ENCODE measurements at places on chromosomes 2 and 18.

GRCh38 chr2:96663829-96664228 is 21.3 kb downstream of the FER1L5 start:
- DNase-seq = no peak
- peaks cover 4% of the 10 kb centered on the region for H3K4me1 ChIP-seq
- peaks cover 7% of the 10 kb centered on the region for H3K27me3 ChIP-seq
- no peak overlapping the region for H3K4me3 ChIP-seq
- H3K27ac ChIP-seq = no peak overlapping the region

GRCh38 chr2:128475427-128476211 is 157.0 kb upstream of the HS6ST1 start:
- peaks cover 2% of the 10 kb centered on the region for H3K36me3 ChIP-seq
- DNase-seq = no peak
- H3K4me3 ChIP-seq = no peak overlapping the region

- H3K27me3 ChIP-seq = peaks cover 58% of the 10 kb centered on the region
- H3K4me3 ChIP-seq = no peak overlapping the region
Observed at GRCh38 chr2:130759906-130760753, 4.8 kb downstream of the AMER3 start.

DNA sequence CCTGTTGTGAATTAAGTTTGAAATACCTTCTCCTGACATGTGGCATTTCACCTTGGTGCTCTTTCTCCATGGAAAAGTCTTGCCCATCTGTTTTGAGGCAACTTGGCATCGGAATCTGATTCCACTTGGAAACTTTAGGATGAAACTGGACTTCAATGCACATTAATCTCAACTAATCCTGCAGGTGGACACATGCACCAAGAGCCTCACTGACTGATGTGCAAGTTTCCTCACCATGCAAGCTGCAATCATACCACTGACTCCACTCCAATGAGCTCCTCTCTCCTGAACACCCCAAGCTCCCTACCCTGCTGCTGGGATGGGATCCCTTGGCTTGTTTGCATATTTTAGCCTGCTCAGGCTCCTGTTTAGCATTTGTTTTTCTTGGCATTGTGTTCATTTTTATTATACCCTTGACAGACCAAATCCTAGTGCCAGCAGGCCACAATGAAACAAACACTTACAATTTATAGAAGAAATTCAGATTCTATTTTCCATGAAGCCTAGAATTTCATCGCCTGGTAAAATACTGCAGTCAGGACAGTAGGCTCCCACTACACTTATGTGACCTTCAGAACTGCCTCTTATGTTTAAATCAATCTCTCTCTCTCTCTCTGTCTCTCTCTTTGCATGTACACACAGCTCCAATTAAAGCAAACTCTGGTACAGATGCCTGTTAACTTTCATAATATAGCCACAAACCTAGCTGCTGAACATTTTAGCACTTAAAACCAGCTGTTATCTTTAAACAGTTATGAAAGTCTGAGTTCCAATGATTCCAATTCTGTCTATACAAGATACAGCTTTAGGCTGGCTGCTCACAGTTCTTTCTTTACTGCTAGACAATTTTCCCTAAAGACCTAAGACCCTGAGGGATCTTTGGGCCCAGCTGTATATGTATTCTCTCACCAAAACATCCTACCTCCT is 141.5 kb downstream of the OSR1 start:
- no peak overlapping the region for H3K4me3 ChIP-seq
- no peak overlapping the region for H3K27ac ChIP-seq
- H3K4me1 ChIP-seq = peaks cover 8% of the 10 kb centered on the region
- no peak for DNase-seq

GRCh38 chr2:72889991-72890390 is 2.8 kb downstream of the SPR start:
- H3K27me3 ChIP-seq = peaks cover 76% of the 10 kb centered on the region
- no peak overlapping the region for H3K4me3 ChIP-seq
- no peak for DNase-seq
- no peaks in the 10 kb centered on the region for H3K36me3 ChIP-seq
- H3K27ac ChIP-seq = no peak overlapping the region

DNA sequence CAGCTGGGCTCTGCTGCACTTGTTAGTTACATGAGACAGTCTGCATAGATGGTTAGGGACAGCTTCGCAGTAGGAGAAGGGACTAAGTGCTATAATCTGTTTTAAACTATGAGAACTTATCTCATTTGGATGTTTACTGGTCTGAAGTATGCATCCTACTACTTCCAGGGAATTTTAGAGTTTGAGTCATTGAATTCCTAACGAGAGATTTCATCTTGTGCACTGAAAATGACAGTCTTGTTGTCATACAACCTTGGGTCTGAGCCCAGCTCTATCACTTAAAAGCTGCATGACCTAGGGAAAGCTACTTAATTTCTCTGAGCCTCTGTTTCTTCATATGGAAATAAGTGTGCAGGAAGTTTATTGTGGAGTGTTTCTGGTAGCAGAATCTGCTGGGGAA is 78.4 kb downstream of the TRIM43 start:
- H3K27ac ChIP-seq = no peak overlapping the region
- H3K4me1 ChIP-seq = peaks cover 24% of the 10 kb centered on the region
- H3K27me3 ChIP-seq = peaks cover 6% of the 10 kb centered on the region
- DNase-seq = no peak

DNA sequence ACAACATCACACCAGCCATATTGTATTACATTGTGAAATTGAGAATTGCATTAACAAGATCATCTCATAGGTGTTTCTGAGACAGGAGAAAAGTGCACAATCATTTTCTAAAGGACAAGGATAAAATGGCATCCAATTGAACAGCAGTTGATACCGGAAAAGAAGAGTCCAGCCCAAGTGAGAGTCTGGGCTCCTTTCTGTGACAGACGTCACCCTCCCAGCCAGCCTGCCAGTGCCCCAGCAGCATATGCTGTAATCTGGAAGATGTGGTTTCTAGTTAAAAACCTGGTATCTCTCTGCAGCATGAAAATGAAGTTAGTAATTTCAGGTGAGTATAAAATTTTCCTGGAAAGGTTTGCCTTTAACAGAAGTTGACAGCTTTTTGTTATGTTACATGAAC is 1531.7 kb upstream of the PIK3C3 start:
- no peaks in the 10 kb centered on the region for H3K36me3 ChIP-seq
- H3K27ac ChIP-seq = no peak overlapping the region
- no peak for DNase-seq
- H3K27me3 ChIP-seq = no peaks in the 10 kb centered on the region
- H3K4me3 ChIP-seq = no peak overlapping the region

DNA sequence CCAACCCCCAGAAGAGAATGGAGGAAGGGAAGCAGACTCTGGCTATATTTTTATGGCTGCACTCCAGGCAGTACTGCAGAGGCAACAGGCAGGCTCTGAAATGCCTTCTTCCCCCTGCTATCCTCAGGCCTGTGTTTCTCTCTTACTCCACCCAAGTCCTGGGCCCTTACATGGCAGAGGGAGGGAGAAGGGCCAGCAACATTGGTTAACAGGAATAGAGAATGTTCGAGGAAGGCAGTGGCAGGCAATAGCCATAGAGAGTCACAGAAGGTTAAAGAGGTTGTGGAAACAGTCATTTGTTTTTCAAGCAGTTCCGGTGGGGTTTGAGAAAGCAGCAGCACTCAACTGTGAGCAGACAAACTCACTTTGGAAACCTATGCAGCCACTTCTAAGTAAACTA is 15.1 kb upstream of the DARS1 start:
- no peak for DNase-seq
- H3K4me3 ChIP-seq = no peak overlapping the region
- H3K27me3 ChIP-seq = peaks cover 3% of the 10 kb centered on the region
- peaks cover 20% of the 10 kb centered on the region for H3K36me3 ChIP-seq

DNA sequence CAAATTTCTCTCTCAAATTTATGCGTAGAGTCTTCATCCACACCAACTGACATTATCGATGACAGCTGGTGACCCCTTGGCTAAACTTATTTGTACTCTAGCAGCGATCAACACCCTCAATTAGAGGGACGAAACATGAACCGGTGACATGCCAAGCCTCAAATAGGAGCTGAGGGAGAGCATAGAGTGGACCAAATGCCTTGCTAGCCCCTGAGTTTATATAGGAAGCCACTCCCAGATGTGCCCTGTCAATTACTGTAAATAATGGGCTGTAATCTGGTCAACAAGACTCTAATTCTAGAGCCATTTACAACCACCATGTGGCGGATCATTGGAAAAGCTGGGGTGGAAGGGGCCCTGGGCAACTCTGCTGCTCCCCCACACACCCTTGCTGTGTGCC is 47.6 kb upstream of the FHL2 start:
- peaks cover 17% of the 10 kb centered on the region for H3K27me3 ChIP-seq
- H3K27ac ChIP-seq = no peak overlapping the region
- no peak for DNase-seq
- no peak overlapping the region for H3K4me3 ChIP-seq
- H3K4me1 ChIP-seq = peaks cover 12% of the 10 kb centered on the region
- H3K36me3 ChIP-seq = no peaks in the 10 kb centered on the region

DNA sequence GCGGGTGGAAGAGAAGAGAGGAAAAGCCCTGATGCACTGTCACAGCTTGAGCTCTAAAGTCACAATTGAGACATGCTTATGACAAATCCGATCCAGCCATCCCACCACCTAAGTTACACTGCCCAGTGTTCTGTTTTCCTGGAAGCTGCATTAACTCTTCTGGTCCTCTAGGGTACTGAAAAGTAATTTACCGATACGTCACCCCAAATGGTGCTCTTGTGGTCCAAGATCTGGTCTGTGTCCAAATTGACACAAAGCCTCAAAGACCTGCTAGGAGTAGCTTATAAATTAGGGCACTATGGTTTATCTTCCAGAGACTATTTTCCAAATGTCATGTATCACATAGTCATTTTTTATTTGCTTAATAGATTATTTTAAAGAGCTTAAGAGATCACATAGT is 186.7 kb upstream of the ETAA1 start:
- H3K27ac ChIP-seq = no peak overlapping the region
- H3K36me3 ChIP-seq = no peaks in the 10 kb centered on the region
- peaks cover 31% of the 10 kb centered on the region for H3K4me1 ChIP-seq
- DNase-seq = no peak

DNA sequence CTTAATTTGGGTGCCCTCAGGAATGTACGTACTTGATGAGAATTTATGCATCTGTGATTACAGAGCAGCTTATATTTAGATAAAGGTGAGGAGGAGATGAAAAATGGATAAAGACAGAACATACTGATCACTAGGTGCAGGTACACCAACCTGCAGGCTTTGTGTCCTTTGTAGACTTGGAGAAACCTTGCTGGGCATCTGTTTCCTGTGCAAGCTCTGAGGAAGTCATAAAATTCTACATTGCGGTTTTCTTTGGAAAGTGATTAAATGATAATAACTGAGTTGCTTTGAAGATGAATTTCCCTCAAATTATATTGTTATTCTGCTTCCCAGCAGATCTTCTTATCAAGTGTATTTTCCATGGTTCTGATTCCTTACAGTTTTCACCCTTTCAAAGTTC is 7.7 kb downstream of the RAB27B start:
- H3K4me1 ChIP-seq = no peaks in the 10 kb centered on the region
- no peak overlapping the region for H3K27ac ChIP-seq
- H3K4me3 ChIP-seq = no peak overlapping the region

GRCh38 chr2:128490881-128491691 is 172.4 kb upstream of the HS6ST1 start:
- peaks cover 31% of the 10 kb centered on the region for H3K27me3 ChIP-seq
- no peak for DNase-seq
- no peak overlapping the region for H3K4me3 ChIP-seq
- H3K36me3 ChIP-seq = no peaks in the 10 kb centered on the region

DNA sequence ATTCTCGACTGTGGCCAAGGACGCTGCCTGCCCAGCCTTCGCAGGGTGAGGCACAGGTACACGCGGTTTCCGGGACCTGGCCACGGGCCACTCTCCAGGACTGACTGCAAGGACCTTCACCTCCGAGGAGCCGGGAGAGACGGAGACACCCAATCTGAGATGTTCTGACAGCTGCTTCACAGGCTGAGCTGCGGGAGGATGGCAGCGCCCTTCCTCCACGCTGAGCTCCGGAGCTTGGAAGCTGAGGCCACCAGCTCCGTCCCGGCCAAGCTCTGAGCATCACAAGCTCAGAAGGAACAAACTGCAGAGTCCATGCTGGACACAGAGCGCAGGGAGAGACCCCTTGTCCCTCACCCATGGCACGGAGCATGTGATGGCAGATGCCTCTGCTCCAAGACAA is 71.1 kb upstream of the CTDP1 start:
- no peak for DNase-seq
- peaks cover 44% of the 10 kb centered on the region for H3K4me1 ChIP-seq
- H3K36me3 ChIP-seq = no peaks in the 10 kb centered on the region
- H3K4me3 ChIP-seq = no peak overlapping the region
- peaks cover 3% of the 10 kb centered on the region for H3K27me3 ChIP-seq

- peaks cover 35% of the 10 kb centered on the region for H3K27me3 ChIP-seq
- H3K27ac ChIP-seq = no peak overlapping the region
- DNase-seq = no peak
- H3K4me1 ChIP-seq = peaks cover 12% of the 10 kb centered on the region
- H3K36me3 ChIP-seq = no peaks in the 10 kb centered on the region
Observed at GRCh38 chr2:70607121-70607561, 53.5 kb upstream of the TGFA start.

DNA sequence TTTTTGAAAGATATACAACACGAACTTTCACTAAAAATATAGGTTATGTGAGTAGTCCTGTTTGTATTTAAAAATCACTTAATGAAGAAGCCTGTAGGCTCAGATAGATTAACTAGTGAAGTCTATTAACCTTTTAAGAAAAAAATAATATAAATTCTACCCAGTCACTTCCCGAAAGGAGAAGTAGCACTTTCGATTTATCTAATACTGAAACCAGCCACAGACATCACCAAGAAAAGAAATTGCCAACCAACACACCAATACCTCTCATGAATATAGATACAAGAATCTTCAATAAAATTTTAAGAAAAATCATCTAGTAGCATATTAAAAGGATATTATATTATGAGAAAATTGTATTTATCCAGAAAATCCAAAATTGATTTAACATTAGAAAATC is 160.5 kb downstream of the GALNT13 start:
- no peak overlapping the region for H3K27ac ChIP-seq
- no peaks in the 10 kb centered on the region for H3K27me3 ChIP-seq
- no peak for DNase-seq
- no peaks in the 10 kb centered on the region for H3K4me1 ChIP-seq
- H3K36me3 ChIP-seq = no peaks in the 10 kb centered on the region
- no peak overlapping the region for H3K4me3 ChIP-seq

- peaks cover 20% of the 10 kb centered on the region for H3K36me3 ChIP-seq
- peaks cover 99% of the 10 kb centered on the region for H3K4me1 ChIP-seq
- H3K27me3 ChIP-seq = peaks cover 4% of the 10 kb centered on the region
- H3K27ac ChIP-seq = peak overlapping the region; percentile 69
- H3K4me3 ChIP-seq = no peak overlapping the region
- DNase-seq = no peak
Observed at GRCh38 chr2:126663184-126663963, 7.4 kb downstream of the GYPC start.

DNA sequence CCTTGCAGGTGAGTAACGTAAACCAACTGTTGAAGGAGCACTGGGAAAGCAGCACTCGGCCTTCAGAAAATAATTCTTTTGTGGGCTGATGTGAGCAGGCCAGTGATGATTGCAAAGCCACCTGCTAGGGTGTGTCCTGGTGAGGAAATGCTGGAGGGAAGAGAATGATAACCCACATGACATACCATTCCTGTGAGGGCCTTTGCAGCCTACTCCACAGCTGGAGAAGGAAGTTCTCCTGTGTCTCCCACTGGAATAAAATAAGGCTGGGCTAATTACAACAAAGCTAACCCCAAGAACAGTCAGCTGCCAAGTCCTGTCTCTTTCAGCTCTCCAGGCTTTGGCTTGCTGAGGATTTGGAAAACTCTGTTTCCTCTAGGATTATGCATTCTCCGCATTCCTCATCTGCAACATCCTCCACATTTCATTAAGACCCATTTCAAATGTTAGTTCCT is 16.7 kb upstream of the DSG1 start:
- H3K27me3 ChIP-seq = no peaks in the 10 kb centered on the region
- no peak for DNase-seq
- H3K4me3 ChIP-seq = no peak overlapping the region
- H3K27ac ChIP-seq = no peak overlapping the region
- no peaks in the 10 kb centered on the region for H3K36me3 ChIP-seq
